ENCODE measurements at places on chromosomes 7 and 10. TPM values are rescaled to one million over a fixed set of nuclear protein-coding genes. Genes with fewer than 3 reads are reported as not detected.

DNA sequence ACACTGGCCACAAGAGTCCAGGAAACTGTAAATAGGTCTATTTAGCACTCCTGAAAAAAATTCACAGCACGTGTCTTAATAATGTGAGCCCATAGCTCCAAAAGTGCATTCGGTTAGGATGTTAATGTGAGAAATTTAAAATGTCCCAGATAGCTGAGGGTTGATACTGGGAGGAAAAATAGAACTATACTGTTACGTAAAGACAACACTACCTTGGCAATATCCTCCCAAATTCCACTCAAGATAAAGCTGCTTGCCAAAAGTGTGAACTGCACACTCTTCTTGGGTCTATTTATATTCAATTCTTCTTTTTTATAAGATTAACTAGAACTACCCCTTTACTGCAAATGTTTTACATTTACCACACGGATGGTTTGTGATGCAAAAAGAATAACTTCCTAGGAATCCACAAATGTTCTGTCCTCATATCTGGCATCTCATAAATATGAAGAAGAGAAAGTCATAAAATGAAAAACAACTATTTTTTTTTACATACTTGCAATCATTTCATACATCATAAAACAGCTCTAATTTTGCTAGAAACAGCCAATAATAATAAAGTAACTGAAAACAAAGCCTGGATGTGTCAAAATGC is 10.4 kb downstream of the RAB11FIP2 start:
- DNase-seq, result no peak

GRCh38 chr7:146232604-146233003 is 116.0 kb downstream of the CNTNAP2 start:
- DNase-seq, result no peak

DNA sequence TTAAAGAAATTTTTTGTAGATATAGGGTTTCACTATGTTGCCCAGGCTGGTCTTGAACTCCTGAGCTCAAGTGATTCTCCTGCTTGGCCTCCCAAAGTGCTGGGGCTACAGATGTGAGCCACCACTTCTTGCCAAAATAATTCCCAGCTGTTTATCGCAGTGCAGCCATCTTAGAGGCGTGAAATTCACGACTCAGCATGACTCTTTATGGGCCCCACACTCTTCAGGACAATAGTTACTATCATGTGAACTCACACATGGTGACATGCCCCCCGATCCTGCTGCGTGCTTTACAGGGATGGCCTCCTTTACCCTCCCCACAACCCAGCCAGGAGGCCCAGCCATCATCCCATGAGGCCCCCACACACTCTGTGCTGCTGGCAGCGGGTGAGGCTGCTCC is 4.6 kb downstream of the COX19 start:
- DNase-seq, result no peak

The GHRHR gene
- total RNA-seq, result not detected

GRCh38 chr10:47320812-47321211 is 1.4 kb upstream of the GDF2 start:
- DNase-seq, result no peak

DNA sequence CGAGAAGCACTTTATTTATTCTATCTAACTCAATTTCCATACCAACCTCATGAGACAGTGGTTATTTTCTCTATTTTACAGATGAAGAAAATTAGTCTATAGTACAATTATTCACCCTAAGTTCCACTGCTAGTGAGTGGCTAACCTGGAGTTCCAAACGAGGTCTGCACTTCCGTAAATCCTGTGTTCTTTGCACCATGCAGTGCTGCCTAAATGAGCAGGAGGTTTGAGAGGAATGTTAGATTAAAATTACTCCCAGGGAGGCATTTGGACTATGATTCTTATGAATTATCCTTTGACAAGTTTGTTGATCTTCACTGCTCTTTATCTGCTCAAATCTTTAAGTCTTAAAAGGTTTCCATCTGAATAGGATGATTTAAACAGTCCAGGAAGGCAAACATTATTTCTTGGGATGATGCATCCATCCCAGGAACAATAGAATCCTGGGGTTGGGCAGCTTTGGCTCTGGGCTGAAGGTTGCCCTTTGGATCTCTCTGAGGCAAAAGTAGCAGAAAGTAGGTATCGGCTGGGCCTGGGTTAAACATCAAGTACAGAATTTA is 400.8 kb downstream of the REEP3 start:
- no peak for DNase-seq

The C10orf67 gene
- not detected for total RNA-seq

The CYP3A4 gene
- not detected for total RNA-seq

GRCh38 chr7:151347200-151347599 is 5.6 kb downstream of the NUB1 start:
- DNase-seq, result no peak

- no peak for DNase-seq
These were observed 31.9 kb downstream of the RPS24 start for GRCh38 chr10:78065611-78066010.

DNA sequence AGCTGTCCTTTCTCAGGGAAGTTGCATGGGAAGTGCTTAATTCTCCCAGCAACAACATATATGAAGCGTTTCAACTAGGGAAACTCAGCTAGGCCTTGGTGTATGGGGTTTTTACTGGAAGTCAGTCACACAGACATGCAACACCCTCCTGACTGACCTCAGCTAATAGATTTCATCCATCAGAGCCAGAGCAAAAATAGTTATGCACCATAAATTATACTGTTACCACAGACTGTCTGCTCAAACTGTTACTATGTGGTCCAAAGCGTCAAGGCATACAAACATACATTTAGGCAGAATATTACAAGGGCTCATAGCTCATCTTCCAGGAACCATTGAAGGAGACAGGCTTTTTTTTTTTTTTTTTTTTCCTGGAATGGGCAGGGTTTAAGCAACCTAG is 417.9 kb downstream of the ANKRD7 start:
- DNase-seq, result no peak

The MYH16 gene
- 1.1 TPM for total RNA-seq

The ITIH5 gene
- 7.6 TPM for total RNA-seq

The DDX50 gene
- total RNA-seq, result 53.6 TPM

GRCh38 chr7:40165216-40165615 is 30.4 kb downstream of the SUGCT start:
- no peak for DNase-seq

The C10orf62 gene
- total RNA-seq, result not detected

The SLC18A3 gene
- total RNA-seq, result not detected

DNA sequence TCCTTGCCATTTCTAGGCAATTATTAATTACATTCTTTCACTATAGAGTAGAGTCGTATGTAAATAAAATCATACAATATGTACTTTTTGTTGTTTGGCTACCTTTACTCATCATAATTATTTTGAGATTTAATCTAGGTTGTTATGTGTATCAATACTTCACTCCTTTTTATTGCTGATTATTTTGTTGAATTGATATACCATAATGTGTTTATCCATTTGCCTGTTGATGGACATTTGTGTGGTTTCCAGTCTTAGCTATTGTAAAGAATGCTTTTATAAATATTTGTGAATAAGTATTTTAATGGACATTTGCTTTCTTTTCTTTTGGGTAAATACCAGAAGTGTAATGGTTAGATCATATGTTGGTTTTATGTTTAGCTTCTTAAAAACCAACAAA is 174.0 kb downstream of the RAMP3 start:
- DNase-seq, result no peak

DNA sequence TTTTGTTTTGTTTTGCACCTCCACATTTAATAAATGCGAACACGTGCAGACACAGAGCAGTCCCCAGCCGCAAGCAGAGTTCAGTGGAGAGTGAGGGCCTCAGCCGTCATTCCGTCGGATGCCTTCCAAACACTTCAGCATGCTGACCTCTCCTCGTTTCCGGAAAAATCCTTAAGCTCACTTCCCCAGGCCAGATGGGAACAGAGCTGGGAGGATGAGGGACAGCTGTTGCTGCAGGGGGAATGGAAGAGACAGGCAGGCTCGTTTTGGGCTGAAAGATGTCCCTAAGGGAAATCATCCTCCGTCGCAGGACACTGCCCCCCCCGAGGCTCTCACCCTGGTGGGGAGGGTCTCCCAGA is 17.2 kb upstream of the FGFR2 start:
- no peak for DNase-seq

The PVRIG gene
- total RNA-seq, result not detected

- peak; percentile 33 for DNase-seq
These were observed 682 bp upstream of the RGS10 start for GRCh38 chr10:119542988-119543813.

- no peak for DNase-seq
These were observed 975 bp downstream of the CNTNAP2 start for GRCh38 chr7:146117576-146117975.

The AGAP3 gene
- total RNA-seq, result 32.7 TPM

- peak; percentile 20 for DNase-seq
These were observed 196.1 kb upstream of the PRSS1 start for GRCh38 chr7:142553216-142553615.

The FKBP14 gene
- 31.1 TPM for total RNA-seq

The PILRA gene
- total RNA-seq, result not detected

- peak; percentile 75 for DNase-seq
These were observed 3.1 kb downstream of the FLNC start for GRCh38 chr7:128833148-128833945.

The CALML3 gene
- total RNA-seq, result not detected

The AGMO gene
- 1.1 TPM for total RNA-seq

- no peak for DNase-seq
These were observed 86.8 kb downstream of the SORBS1 start for GRCh38 chr10:95474228-95475002.

- no peak for DNase-seq
These were observed 14.3 kb downstream of the ZC3HAV1 start for GRCh38 chr7:139095194-139095659.

DNA sequence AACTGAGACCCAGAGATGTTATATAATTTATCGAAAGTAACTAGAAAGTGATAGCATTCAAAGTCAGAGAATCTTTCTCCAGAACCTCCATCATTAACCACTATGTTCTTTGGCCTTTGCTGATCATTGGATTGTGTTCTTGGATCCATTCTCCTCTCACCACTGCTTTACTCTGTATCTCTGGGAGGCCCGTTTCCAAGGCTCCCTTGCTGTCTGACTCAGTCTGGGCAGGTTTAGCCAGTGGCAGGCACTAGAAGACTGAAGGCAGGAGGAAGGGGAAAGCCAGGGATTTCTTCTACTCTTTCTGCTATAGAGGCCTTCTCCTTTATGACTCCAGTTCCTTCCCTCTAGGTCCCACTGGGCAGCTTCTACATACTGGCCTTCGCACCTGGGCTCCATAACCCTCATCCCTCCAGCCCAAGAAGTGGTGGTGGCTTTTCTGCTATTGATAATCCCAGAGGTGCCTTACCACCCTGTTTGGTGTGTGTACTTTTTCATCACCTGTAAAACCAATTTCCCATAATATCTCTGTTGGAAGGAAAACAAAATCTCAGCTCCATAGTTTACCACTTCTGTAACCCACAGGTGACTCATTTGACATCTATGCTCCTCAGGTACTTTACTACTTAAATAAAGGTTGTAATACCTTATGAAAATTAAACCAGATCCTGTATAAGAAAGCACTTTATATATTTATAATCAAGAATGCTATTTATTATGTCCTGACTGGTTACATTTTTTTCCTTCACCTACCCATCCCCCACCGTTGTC is 36.0 kb downstream of the BCAP29 start:
- no peak for DNase-seq

The FAM24A gene
- total RNA-seq, result not detected

DNA sequence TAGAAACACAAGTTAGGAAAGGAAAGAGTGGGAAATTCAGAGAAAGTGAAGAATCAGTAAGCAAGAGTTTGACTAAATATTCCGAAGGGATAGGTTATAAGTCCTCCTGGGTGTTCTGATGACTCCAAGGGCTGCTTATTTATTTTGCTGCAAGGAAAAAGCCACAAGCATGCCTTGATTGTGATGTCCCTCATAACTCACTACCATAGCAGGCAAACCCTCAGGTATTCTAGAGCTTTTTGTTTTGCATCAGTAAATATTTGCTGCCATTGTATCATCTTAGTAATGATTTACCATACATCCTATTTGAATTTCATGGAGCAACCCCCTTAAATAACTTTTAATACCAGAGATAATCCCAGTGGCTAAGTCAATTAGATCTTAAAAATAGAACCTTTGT is 688.1 kb downstream of the SUGCT start:
- no peak for DNase-seq

DNA sequence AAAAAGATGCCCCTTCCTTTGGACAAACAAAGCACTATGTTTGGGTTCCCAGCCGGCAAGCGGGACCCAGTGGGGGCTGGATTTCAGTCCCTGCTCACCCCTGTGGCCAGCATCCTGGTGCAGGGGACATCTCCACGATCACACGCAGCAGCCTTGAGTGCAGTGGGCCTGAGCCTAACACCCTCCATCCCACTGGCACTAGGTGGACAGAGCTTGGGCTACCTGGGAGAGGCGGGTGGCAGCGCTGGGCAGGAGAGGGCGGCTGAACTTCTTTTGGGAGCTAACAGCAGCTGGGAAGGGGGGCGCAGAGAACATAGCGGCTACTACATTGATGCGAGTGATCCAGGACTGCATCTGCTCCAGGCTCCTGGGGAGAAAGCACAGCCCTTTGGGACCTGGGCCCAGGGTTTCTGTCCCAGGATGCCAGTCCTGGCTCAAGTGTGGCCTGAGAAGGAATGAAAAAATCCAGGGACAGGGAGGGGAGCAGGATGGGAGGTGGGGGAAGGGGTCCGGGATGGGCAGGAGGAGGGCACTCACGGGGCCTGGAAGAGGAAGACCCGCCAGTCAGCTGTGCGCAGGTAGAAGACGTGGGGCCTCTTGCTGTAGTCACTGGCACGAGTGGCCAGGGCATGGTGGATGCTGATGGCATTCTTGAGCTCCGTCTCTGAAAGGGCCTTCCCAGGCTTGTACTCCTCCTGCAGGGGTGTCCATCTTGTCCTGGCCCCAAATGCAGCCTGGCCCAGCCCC is 9.0 kb downstream of the NFKB2 start:
- no peak for DNase-seq

DNA sequence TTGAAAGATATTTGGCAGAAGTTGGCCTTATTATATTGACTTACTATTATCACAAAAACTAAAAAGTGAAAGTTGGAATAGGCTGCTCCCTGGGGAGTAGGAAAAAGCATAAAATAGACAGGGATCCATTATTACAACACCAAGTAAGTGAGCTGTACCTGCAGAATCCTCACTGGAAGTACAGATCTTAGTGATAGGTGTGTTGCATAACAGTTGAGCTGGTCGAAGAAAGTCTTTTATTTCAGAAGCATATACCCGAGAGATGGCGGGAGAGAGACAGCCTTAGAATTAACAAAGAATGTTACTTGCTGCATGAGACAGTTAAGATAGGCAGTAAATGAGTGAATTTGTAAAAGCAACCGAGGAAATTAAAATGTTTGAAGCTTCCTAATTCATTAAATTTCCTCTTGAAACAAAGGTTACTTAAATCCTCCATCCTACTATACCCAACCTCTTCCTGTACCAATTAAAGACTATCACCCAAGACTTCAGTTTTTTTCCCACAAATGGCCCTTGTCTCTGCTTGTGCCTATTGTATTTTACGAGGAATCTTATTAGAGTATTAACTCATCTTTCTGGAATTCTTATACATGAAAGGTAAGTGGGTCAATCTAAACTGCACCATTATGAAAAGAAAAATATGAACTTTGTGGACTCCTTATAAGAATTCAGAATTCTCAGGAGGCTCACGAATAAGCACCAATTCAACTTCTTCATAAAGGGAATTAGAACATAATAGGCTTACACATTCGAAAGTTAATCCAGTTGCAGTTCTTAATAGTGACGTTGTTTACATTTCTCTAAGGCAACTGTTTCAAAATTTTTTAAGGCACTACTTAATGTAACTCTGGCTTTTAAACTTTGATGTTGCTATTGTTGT is 56.2 kb downstream of the CREM start:
- DNase-seq, result no peak

GRCh38 chr7:155962191-155962967 is 150.1 kb upstream of the SHH start:
- DNase-seq, result peak; percentile 92

Measured in RPMI7951 (cell line).